GM18507 (cell line): ENCODE measurements at places on chromosomes 3 and 15.

DNA sequence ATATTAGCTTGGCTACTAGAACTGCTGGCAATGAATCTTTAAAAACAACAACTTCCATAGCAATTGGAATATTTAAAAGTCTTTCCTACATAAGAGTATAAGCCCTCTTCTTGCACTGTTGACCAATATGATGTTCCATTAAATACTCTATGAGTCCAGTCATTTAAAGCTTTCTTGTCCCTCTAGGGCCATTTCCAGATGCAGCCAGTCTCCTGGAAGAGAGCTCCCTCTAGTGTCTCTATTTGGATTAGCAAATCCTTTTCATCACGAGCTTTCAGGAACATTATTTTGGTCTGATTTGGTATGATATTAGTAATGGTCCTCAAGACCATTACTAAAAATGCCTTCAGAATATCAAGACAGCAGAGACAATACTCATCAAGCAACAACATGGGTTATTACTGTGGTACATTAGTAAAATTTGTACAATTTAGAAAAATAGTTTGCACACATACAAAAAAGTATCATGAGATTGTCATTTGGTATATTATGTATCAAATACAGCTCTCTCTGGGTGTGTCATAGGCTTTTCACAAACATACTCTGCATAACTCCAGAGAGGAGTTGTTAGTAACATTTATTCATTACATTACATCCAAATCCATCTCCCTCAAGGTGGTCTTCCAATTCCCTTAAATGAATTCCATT lies 101.3 kb downstream of the DPH6 start:
- peak; percentile 26 for DNase-seq

- no peak for DNase-seq
Observed at GRCh38 chr3:30954426-30954825, 60.0 kb upstream of the GADL1 start.

DNA sequence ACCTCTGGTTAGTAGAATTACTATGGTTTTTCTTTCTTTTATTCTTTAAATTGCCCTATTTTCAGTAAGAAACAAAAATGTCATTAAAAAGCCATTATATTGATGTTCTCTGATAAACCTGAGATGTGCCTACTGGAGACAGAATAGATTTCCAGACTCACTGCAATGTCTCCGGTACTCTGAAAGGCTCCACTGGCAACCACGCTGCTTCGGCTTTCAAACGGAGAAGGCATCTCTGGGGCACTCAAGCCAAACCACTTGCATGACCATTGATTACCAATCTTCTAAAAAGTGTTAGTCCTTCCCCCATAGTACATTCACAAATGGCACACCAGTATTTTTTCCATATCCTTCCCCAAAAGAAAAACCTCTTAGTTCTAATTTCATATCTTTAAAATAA lies 82.6 kb downstream of the CBLB start:
- no peak for DNase-seq

GRCh38 chr3:161148832-161149475 lies 43.8 kb upstream of the B3GALNT1 start:
- DNase-seq, result no peak

- no peak for DNase-seq
Observed at GRCh38 chr3:124876401-124876878, 10.7 kb downstream of the ITGB5 start.

GRCh38 chr3:94694894-94695293 lies 632.0 kb downstream of the NSUN3 start:
- DNase-seq, result no peak

DNA sequence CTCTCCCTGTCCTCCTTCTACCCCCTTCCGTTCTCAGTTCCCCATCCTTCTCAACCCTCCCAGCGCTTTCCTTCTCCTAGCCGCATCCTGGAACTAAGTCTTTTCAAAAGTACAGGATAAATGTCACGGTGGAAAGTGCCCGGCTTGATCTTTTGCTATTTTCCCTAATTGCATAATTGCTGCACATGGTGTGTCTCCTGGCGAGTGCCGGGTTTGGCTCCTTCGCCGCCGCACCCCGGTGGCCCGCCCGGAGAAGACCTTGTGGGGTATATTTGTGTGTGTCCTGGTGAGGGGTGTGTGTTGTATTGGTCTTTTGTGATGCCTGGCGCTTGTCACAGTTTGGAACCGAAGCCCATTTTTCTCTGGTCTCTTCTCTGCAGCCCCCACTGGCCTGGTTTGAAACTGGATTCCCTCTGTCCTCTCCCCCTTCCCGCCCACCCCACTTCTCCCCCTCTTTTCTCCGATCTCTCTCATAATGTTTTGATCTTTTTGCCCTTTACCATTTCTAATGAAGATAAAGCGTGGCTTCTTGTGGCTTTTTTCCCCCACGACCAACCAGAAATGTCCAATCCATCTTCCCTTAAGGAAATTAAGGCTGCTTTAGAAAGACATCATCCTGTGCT lies 692 bp downstream of the UBE2E2 start:
- peak; percentile 11 for DNase-seq

GRCh38 chr15:32652178-32652577 lies 10.7 kb downstream of the SCG5 start:
- no peak for DNase-seq

GRCh38 chr15:26724381-26725150 lies 48.3 kb downstream of the GABRB3 start:
- DNase-seq, result no peak

- DNase-seq, result peak; percentile 78
Observed at GRCh38 chr3:44477312-44478030, at the start of gene ZNF445. Gene ZNF445 (minus strand): TSS chr3:44477670. CDS start chr3:44455549, 22,121 bp downstream.
